ENCODE measurements at places on chromosomes 2 and 18.

DNA sequence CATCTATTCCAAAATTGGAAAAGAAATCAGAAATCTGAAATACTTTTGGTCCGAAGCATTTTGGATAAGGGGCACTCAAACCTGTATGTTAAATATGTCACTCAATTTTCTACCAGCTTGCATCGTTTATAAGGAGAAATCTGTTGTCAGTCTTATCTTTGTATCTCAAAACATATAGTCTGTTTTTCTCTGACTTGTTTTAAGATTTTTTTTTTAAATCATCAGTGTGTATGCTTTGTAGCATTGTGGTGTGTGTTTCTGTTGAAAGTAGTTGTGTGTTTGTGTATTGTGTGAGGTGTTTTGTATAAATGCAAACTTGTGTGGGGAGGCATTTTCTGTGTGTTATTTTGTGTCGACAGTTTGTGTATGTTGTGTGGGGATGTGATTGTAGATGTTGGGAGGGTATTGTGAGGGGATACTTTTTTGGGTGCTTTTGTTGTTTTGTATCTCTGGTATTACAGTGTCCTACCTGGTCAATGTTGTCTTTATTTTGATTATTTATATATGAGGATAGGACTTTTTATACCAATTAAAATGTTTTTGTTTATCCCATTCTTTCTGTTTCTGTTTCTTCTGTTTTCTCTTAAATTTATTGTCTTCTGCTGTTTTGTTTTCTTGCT lies 30.9 kb downstream of the SMCHD1 start:
- no peak for DNase-seq

DNA sequence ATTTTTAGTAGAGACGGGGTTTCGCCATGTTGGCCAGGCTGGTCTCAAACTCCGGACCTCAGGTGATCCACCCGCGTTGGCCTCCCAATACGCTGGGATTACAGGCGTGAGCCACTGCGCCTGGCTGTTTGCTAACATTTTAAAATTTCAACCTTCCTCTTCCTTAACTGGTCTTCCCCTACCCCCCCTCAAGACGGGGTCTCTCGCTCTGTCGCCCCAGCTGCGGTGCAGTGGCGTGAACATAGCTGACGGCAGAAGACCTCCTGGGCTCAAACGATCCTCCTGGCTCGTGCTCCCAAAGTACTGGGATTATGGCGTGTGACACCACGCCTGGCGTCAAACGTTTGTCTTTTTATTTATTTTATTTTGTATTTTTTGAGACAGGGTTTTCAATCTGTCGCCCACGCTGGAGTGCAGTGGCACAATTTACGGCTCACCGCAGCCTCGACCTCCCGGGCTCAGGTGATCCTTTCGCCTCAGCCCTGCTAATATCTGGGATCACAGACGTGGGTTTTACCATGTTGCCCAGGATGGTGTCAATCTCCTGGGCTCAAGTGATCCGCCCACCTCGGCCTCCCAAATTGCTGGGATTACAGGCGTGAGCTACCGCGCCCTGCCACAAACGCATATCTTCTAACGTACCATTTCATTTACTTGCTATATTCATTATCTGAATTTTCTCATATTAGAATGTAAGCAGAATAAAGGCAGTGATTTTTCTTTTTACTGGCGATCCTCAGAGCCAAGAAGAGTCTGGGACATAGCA lies 984 bp upstream of the MSH2 start:
- no peak for DNase-seq

GRCh38 chr2:178683877-178684276 lies 123.3 kb downstream of the TTN start:
- DNase-seq: no peak

GRCh38 chr2:3194828-3195227 lies 182.8 kb downstream of the EIPR1 start:
- no peak for DNase-seq

- peak; percentile 77 for DNase-seq
Observed at GRCh38 chr2:11203480-11203879, 48.2 kb downstream of the SLC66A3 start.

DNA sequence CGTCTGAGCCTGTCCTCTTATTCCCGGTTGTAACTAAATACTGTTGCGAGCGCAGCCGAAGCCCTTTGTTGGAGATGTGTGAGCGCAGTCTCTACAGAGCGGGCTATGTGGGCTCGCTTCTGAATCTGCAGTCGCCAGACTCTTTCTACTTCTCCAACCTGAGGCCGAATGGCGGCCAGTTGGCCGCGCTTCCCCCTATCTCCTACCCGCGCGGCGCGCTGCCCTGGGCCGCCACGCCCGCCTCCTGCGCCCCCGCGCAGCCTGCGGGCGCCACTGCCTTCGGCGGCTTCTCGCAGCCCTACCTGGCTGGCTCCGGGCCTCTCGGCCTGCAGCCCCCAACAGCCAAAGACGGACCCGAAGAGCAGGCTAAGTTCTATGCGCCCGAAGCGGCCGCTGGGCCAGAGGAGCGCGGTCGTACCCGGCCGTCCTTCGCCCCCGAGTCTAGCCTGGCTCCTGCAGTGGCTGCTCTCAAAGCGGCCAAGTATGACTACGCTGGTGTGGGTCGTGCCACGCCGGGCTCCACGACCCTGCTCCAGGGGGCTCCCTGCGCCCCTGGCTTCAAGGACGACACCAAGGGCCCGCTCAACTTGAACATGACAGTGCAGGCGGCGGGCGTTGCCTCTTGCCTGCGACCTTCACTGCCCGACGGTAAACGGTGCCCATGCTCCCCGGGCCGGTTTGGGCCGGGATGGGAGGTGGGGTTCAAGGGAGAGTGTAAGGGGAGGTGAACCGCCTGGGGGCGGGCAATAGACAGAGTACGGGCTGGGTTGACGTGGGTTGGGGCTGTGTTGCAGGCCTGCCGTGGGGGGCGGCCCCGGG lies at the start of gene HOXD12:
HOXD12 (plus strand) TSS at position 68 of the 819 bp plus-strand sequence; CDS start at position 75, 7 bp downstream.
- no peak for DNase-seq

DNA sequence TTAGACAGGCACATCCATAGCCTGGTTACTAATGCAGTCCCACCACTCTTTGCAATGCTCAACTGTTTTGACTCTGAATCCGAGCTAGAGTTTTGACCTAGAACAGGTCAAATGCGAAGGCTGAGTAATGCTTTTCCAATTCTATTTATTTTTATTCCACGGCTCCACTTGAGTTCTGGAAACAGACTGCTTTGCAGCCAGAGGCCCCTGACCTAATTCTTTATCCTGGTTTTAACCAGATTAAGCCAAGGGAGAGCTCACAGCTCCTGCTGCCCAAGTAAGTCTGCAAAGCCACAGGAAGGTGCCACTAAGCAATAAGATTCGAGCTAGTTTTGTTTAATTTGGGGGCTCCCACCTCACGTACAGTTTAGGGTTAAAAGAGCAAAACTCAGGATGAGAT lies 51.4 kb downstream of the MREG start:
- no peak for DNase-seq

DNA sequence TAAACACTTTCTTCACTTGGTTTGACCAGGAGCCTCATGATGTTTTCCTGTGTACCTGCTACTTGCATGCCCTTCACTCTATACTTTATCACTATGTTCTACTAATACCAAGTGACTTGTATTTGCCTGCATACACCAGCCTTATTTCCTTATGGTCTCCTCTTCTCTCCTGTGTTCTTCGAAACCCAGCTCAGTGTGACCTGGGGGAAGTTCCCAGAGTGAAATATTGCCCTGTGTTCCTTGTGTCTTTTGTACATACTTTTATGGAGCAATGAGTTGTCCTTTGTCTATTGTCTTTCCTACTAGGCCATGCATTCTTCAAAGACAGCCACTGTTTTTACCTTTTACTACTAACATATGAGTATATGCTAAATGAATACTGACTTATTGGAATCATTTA lies 567 bp downstream of the NT5C1B start:
- no peak for DNase-seq

DNA sequence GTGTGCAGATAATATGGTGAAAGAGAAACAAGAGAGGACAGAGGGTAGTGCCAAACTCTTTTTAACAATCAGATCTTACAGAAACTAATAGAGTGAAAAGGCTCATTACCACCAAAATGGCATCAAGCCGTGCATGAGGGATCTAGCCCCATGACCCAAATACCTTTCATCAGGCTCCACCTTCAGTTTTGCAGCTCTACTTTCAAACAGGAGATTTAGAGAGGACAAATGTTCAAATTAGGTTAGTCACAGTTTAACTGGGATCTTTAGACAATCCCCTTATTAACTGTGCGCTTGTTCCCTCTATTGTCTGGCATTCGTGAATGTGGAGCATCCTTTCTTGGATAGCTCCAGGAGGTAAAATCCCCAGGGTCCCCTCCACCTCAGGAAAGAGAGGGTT lies 1209.3 kb upstream of the CHAC2 start:
- DNase-seq: no peak

GRCh38 chr2:19944205-19944845 lies 42.5 kb upstream of the TTC32 start:
- DNase-seq: no peak

DNA sequence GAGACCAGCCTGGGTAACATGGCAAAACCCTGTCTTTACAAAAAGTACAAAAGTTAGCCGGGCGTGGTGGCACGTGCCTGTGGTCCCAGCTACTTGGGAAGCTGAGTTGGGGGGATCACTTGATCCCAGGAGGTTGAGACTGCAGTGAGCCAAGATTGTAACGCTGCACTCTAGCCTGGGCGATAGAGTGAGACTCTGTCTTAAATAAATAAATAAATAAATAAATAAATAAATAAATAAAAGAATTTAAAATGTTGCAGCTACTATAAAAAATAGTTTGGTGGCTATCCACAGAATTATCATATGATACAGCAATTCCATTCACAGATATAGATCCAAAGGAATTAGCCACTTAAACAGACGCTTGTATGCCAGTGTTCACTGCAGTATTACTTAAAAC lies 49.6 kb upstream of the AMMECR1L start:
- no peak for DNase-seq

- DNase-seq: no peak
Observed at GRCh38 chr2:227377467-227378351, 1.4 kb downstream of the TM4SF20 start.

DNA sequence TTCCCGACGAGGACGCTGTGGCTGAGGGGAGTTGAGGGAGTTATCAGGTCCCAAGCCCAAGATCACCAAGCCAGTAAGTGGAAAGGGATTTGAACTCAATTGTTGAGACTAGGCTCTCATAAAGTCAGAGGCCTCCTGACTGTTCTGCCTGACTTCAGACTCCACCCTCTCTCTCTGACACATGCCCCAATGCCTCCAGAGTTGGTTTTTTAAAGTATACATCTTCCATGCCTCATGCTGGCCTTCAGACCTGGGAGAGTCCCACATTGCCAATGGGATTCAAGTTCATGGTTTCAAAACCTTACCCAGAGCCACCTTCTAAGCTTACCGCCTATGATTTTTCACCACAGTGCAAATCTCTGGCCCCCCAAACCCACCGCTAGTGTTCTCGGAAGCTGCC lies 100.8 kb downstream of the RTN4 start:
- no peak for DNase-seq

DNA sequence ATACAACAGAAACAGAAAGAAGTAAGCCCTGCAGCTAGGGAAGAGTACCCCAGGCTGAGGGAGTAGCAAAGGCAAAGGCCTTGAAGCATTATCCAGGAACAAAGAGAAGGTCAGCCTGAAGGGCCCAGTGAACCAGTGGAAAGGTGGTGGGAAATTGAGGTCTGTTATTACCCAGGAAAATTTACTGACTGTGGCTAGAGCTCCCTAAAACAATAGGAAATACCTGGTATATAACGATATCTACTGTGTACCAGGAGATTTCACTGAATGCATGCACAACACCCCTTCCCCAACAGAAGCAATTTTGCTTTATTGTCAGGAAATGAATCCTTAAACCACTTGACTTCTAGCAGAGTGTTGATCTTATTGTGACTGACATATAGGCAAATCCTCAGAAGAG lies 365.3 kb downstream of the ERBB4 start:
- DNase-seq: no peak

DNA sequence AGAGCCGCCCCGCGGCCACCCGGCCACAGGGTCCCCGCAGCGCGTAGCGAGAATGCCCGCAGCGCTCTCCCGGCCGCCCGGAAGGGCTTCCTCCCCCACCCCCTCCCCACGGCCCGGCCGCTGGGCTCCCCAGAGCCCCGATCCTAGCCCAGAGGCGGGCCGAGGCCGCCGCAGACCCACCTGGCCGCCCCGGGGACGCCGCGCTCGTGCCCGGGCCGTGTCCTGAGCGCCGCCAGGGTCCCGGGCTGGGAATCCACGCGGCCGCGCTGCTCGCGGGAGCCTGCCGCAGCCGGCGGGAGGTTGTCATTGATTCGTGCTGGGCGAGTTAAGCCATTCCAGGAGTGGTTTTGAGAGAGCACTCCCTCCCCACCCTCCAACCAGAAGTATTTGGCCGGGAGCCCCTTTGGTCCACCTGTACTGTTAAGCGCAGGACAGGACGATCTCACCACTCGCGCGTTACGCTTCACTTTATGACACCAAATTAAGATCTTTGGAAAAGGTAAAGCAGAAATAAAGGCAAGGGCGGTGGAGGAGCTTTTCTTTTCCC lies 206.4 kb upstream of the SMAD2 start:
- no peak for DNase-seq

GRCh38 chr18:35490894-35491699 lies 6.7 kb downstream of the INO80C start:
- DNase-seq: no peak

DNA sequence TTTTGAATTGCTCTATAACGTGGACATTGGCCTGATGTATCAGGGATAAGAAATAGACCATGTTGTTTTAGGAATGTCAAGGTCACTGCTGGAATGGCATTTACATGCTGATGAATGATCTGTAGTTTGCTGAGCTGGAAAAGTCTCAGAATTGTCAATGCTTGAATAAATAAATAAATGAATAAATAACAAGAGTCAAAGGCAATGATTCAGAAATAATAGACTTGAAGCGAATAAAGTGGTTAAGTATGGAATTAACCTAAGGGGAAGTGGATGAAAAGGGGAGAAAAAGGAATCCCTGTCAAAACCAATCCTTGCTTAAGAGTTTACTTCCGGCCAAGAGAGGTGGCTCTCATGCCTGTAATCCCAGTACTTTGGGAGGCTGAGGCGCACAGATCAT lies 1620.0 kb downstream of the SUCLG1 start:
- DNase-seq: no peak

- DNase-seq: no peak
Observed at GRCh38 chr18:1412655-1413322, 508.1 kb downstream of the ADCYAP1 start.

DNA sequence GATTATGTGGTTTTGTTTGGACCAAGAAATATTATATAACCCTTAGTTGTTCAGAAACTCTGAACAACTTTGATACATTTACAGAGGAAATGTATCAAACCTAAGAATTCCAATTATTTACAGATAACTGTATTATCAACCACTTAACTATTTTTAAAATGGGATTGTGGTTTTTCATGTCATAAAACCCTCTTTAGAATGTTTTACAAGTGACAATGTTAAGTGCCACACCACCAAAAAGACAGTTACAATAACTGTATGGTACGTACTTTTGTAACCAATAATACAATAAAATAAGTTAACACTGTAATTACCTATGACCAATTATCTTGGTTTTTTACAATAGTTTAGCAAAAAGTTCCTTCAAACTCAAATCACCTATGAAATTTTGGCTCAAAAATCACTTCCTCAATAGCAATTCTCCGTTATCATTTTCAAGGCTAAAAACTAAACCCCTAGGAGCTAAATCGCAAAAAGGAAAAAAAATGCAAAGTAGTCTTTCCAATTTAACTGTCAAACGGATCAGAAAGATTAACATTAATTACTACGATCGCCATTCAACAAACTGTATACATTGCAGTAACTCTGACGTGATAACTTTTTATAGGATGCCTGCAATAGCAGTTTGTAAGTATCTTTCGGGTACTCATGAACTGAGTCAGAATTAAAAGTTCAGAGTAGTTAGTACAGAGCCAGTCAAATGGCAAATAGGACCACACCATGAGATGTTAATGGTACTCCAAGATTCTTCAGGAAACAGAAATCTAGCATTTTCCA lies 1.5 kb downstream of the ROCK1 start:
- peak; percentile 43 for DNase-seq

All from activated CD4-positive, alpha-beta T cell treated with anti-CD3 and anti-CD28 coated beads, Interleukin-2, amount 50 U/mL, for 16 hours (primary cell).